ENCODE measurements at places on chromosomes 11 and 22. TPM values are rescaled to one million over a fixed set of nuclear protein-coding genes. Genes with fewer than 3 reads are reported as not detected.
A peak's percentile ranks its signal among the peaks of the same experiment; 100 is the strongest.

DNA sequence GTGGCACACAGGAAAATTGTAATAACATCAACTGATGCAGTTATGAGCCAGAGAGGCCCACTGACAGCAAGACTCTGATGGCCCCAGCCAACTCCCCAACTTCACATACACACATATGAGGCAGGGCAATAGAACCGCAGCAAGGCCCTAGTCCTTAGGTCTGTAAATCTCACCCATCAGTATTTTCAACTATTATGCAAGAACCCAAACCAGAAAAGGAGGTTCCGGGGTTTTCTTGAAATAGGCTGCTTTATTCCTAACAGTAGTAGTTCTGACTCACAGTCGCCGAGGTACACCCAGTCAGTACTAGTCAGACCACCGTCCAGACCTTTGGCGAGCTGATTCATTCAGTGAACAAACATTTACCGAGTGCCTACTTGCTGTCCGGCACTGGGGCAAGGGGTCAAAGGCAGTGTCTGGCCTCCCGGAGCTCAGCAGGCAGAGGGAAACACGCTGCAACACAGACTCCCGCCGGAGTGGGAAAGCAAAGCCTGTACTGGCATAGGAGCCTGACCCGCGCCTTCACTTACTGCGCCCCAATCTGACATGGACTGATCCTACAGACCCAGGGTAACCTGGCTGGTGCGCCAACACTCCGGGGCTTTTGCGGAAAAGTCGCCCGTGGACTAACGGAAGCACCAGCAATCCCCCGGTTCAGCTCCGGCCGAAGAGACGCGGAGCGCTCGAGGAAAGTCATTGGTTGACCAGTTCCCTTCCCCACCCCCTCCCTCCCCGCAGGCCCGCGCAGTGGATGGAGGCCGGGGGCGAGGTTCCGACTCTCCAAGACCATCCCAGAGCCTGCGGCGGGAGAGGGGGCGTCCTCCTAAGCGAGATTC lies 1.3 kb downstream of the PLEKHA7 start:
- DNase-seq, result no peak

DNA sequence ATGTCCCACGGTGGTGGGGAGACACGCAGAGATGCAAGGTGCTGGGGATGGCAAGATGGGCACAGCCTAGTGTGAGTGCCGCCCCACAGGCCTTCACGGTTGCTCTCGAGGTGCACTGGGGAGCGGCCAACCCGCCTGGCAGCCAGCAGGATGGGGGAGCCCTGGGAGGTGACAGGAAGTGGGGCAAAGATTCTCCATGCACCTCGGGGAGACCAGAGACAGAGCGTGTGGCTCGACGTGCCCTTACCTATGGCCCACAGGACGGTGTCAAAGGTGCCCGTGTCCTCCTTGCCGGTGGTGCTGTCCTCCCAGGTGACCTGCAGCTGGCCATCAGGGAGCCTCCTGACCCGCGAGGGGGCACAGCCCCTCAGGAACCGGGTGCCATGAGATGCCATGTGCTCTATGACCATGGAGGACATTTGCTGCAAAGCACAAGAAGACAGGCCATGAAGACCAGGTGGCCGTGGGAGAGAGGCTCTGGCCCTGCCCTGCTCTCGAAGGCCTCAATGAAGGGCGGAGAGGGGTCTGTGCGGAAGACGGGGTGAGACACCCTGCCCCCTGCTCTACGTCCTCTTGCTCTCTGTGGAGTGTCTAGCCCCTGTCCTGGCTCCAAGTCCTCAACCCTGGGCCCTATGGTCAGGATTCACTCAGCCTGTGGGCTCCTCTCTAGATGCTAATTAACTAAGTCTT lies 40.6 kb upstream of the GNB1L start:
- no peak for DNase-seq

DNA sequence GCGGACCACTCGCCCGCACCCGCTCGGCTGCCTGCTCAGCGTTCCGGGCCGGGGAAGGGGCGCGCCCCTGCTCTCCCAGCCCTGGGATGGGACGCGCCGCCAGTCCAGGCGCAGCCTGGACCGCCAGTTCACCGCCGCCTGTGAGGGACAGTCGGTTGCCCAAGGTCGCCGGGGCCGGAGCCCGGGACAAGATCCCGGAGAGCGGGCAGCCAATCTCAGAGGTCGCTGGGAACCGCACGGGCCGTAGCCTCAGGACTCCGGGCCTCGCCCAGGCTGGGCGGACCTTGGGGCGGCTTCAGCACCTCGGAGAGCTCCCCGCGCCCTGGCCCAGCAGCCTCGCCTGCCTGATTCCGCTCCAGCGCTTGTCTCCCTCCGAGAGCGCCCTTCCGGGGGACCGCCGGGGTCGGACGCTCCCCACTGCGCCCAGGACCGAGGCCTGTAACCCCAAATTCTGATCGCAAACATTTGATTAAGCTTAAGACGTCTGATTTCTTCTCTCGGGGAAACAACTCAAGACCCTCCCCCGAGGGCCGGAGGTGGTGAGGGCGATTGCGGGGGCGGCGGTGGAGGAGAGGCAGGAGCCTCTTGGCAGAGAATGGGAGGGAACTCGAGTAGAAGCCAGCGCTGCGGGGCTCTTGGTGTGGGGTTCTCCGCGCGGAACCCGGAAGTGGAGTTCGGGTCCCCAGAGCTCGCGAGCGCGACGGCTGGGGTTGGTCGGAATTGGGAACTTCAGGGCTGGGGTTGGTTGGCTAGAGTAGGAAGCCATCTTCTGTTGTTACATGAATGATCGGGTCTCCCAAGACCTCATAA lies 1.1 kb upstream of the CHRM4 start:
- DNase-seq, result peak; percentile 87

- no peak for DNase-seq
These were observed at the start of gene RCOR2 for GRCh38 chr11:63916837-63917691. Gene RCOR2 (minus strand): TSS chr11:63917164. CDS start chr11:63916456, 708 bp downstream.

DNA sequence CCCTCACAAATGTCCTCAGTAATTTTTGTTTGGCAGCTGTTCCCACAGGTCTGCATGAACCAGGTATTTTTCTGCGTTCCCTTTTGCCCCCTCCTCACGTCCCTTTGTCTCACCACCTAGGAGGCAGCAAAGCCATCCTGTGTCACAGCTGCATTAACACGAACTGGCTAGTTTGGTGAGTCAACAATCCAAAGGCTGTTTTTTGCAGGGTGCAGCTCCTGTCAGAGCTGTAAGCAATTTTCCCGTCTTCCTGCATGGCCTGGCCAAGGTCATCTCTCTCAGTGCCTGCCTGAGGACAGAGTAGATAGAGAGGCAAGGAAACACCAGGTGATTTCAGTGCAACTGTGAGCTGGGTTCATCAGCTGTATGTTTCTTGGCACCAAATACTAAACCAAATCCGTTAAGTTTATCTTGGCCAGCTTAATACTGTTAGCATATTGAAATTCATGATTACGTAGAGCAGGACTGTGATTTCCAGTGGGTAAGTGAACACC lies 20.6 kb upstream of the VSIG10L2 start:
- no peak for DNase-seq

GAL3ST1 gene
- total RNA-seq, result 1.3 TPM

- no peak for DNase-seq
These were observed 76.9 kb upstream of the API5 start for GRCh38 chr11:43234881-43235280.

DNA sequence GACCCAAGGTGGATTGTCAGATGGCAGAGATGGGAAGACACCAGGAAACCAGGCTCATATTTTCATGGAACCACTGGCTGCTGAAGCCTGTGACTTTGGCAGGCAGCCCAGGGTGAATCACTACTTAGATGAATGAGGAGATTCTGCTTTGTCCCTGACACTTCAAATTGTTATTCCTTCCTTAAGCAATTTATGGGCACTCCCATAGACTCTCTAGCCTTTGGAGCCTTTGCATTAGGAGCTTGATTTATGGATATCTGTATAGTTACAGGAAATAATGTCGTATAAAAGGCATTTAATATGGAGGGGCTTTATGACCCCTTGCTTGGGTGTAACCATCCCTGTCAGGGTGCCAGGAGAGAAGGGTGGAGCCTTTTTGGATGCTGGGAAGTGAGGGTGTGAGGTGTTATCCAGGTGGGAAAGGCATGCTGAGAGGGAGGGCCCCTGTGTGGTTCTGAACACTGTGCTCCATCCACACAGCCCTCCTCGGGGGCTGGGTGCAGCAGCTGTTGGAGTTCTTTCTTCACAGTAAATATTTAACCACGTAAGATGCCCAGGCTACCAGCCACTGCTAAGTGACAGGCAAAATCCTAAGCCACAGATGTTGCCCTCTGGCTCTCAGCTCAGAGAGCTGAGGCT lies 35.3 kb downstream of the IL18 start:
- DNase-seq, result peak; percentile 74

CAPN5 gene
- 2.8 TPM for total RNA-seq

GRCh38 chr11:2173150-2173693 lies 1.6 kb upstream of the TH start:
- DNase-seq, result no peak

GRCh38 chr11:116117331-116118137 lies 613.3 kb upstream of the CADM1 start:
- no peak for DNase-seq

DNA sequence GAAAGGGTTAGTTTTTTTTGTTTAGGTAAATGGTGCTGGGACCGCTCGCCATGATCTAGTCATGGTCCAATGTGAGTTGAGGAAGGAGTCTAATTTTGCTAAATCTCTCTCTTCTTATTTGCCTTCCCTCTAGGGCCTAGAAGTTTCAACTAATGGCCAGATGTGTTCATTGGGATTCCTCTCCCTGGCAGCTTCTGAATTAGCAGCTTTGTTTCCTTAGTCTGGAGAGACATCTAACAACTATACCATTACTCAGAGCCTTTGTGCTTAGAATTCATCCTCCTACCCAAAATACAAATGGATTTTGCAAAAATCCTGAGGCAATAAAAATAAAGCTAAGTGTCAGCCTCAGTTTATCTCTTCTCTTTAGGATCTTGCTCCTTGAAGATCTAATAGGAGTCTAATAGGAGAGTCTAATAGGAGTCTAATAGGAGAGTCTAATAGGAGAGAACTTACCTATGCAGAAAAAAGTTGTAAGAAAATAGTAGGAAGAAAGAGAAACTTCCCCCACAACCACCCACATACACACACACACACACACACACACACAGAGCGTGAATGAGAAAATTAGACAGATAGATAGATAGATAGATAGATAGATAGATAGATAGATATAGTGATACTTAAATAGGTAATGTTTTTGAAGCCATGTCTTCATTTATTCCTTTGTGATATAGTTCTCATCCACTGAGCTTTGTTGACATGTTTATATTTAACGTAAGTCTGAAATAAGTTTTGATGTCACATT lies 980.5 kb upstream of the CNTN5 start:
- DNase-seq, result no peak

DNA sequence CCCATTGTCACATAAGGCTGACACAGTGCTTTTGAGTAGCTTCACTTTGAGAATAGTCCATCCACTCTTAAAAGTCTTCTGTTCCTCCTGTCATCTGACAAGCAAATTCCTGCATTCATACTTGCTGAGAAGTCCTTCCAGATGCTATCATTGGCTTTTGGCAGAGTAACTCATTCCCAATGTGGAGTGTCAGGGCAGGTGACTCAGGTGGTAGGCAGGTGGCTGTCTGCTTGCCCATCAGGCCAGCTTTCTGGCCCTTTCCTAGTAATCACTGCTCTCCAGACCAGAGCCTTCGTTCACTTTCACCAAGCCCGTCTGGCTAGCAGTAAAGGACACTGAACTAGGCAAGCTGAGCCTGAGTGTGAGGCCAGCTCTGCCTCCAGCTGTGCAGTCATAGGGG lies 162.5 kb upstream of the CCDC90B start:
- DNase-seq, result no peak

OR51L1 gene
- not detected for total RNA-seq

NAALADL1 gene
- 19.2 TPM for total RNA-seq

- no peak for DNase-seq
These were observed 650 bp downstream of the PPM1F start for GRCh38 chr22:21951931-21952465.

GRCh38 chr11:117643606-117644300 lies 153.3 kb downstream of the DSCAML1 start:
- DNase-seq, result no peak

KRTAP5-11 gene
- total RNA-seq, result not detected

- DNase-seq, result no peak
These were observed 28.1 kb upstream of the CHORDC1 start for GRCh38 chr11:90250970-90251369.

- DNase-seq, result no peak
These were observed 151.6 kb upstream of the TENM4 start for GRCh38 chr11:79592406-79592805.

DNA sequence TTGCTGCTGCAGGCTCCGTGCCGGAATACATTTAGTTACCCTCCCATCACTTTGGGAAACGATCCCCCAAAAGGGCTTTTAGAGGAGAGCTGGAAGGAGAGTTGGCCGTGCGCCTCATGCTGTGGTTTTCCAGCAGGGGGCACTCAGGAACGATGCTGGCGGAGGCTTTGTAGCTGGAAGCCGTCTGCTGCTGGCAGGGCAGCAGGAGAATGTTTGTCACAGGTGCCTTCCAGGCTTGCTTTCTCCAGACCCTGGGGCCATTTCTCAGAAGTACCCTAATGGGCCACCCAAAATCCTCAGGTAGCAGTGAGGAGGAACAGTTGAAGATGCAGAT lies 30.0 kb upstream of the CABP7 start:
- DNase-seq, result no peak

OR9I1 gene
- total RNA-seq, result not detected

HORMAD2 gene
- not detected for total RNA-seq

DNA sequence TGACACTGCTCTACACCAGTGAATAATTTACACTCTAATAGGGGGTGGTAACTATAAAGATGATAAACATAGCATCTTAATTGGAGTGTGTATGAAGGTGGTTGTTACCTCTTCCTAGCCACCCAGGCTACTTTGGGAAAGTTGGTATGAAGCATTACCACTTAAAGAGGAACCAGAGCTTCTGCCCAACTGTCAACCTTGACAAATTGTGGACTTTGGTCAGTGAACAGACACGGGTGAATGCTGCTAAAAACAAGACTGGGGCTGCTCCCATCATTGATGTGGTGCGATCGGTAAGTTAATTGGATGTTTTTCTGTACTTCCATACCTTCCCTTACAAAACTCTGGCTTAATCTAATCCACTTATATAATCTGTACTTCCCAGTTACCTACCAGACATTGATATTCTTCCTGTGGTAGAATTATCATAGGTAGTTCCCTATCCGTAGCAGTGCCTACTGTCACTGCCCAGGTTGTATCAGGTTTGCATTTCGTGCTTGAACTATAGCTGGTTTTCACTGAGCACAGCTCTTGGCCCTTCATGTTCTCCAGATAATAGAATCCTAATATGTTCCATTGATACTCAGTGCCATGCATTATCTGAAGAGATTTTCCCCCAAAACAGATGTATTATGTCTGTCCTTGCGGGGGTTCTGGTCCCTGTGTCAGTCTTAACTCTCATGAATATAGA lies 2.2 kb downstream of the RPL27A start:
- no peak for DNase-seq

GRCh38 chr11:61820174-61820573 lies 3.4 kb upstream of the FADS1 start:
- DNase-seq, result no peak
